ENCODE measurements at places on chromosomes 6 and 20. TPM values are rescaled to one million over a fixed set of nuclear protein-coding genes. Genes with fewer than 3 reads are reported as not detected.

Gene FILIP1
- not detected for polyA plus RNA-seq

Gene HLA-DQA1
- polyA plus RNA-seq = 0.70 TPM

Gene AVP
- not detected for polyA plus RNA-seq

Gene DLL1
- polyA plus RNA-seq = 14.2 TPM

Gene PGC
- polyA plus RNA-seq = not detected
